ENCODE measurements at places on chromosomes 3 and 15.

DNA sequence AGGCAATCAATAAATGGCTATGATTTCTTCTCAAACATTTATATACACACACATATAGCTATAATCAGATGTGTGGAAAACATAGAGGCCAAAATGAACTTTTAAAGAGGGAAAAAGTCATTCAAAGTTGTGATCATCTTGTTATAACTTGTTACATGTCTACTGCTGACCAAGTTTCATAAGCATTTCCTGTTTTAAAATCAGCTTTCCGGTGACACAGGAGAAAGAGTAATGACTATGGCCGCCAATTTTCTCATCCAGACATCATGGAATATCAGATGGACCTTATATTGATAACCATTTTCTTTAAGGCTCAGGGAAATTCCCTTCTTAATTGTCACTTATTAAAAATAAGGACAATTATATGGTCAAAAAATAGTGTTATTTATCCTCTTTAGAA, 71.7 kb upstream of the AGTR1 start:
- no peak for DNase-seq

- no peak for DNase-seq
Observed at GRCh38 chr3:96986241-96986640, 171.8 kb downstream of the EPHA6 start.

- DNase-seq: no peak
Observed at GRCh38 chr3:160103397-160103796, 114.8 kb downstream of the IL12A start.

DNA sequence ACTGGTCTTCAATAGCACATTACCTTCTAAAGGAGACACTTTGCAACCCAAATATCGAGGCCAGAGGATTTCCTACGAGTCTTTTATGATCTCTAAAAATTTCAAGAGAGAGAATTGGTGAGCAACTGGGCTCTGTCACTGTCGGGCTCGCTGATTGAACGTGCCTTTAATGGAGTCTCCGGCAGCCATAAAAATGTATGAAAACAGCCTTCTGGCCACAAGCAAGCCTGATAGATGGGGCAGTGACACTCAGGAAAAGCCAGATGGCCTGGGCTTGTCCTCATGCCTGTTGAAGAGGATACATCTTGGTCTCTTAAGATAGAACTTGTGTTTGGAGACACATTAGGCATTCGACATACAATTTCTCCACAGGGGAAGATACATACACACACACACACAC, 419.5 kb upstream of the PROK2 start:
- DNase-seq: no peak

DNA sequence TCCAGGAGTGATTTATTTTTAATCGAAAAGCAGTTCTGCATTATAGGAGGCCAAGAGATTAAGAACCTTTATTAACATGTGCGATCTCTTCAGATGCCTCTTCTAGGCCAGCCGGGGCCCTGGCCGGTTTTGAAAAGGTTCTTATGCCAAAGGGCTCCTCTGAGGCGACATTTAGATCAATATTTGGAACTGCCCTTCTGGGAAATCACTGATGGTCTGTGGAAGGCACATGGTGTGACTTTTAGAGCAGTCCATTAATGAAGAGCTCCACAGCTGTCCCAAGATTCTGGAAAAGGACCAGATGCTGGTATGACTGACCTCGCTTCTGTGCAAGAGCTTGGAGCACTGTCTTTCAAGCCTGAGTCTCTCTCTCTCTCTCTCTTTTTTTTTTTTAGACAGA, 19.7 kb downstream of the MGLL start:
- no peak for DNase-seq

- no peak for DNase-seq
Observed at GRCh38 chr3:41418961-41419691, 219.8 kb downstream of the CTNNB1 start.

DNA sequence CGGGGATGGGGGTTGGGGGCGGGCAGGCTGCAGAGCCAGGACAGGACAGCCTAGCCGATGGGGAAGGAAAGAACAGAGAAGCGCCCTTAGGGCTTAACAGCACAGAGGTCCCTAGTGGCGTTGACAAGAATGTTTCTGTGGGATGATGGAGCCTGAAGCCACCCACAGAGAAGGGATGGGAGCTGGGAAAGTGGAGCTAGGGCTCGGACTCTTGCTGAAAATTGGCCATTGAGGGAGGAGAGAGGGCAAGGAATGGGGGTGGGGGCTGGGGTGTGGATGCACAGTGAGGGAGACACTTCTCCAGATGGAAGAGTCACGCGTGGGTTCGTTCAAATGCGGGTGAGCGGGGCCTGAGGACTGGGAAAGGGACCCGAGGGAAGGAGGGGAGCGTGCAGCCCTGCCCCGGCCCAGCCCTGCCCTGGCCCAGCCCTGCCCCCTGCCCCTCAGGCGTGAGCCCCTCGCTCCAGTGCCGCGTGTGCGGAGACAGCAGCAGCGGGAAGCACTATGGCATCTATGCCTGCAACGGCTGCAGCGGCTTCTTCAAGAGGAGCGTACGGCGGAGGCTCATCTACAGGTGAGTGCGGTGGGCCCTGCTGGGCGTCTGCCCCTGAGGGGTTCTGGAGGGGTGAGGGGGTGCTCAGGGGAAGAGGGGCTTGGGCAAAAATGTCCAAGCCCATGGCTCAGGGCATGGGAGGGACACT, 832 bp downstream of the NR2E3 start:
- no peak for DNase-seq

DNA sequence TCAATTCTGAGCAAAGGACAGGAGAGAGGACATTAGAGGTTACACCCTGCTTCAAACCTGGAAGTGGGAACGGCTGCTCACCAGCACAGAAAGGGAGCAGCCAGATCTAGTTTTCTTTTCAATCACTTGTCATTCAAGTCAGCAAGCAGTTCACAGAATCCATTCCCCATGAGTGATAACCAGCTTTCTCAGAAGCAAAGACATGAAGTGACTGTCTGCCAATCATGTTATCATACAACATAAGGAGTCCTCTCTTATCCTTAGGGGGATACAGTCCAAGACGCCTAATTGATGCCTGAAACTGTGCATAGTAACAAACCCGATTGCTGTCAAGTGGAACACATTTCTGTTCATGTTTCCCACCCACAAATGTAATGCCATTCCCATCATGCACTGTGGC, 54.7 kb downstream of the FAM98B start:
- no peak for DNase-seq

DNA sequence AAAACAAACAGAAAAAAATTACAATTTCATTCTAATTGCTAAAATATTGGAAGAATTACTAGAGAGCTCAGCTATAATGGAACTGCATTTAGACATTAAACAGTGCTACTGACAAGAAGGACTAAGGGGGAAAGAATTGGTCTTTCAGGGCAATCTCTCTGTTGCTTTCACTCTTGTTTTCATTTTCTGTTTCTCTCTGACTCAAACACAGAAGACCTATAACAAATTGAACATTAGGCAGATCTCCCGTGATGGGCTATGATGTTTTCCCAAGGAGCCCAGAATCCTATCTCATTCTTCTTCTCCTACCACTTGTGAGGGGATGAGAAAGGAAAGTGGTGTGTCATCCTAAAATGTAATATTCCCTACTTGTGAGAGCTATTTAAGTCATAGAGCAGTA, 358.0 kb upstream of the TGFBR2 start:
- no peak for DNase-seq

DNA sequence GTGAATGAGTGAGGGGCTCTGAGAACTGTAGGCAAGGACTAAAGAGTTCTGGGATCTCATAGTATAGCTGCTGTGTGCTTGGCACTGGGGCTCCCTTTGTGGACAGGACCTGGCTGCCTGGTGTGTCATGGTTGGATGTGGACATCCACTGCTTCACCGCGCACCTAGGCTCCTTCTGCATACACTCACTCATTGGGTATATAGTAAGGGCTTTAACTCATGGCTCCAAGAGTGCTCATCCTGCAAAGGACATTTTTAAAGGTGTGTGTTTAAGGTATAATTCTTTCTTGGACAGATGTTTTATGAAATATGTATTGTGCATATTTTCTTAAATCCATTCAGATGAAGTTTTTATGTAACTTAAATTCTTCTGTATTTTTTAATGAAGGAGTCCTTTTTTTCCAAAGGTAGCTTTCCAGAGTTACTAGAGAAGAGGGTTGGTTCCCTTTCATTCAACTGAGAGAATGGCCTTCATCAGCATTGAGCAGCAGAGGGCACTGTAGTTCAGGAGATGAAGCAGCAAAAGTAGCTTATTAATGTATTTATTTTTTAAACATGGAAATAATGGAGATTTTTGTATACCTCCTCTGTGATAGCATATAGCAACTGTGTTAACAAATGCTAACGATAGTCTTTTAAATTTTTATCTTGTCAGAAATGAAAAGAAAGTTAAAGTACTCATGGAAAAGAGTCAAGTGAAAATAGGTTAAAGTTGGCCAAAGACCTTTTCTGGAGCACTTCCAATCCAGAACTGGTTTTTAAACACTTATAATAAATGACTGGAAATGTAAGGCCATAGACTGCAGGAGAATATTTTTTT, 25.2 kb downstream of the OXNAD1 start:
- peak; percentile 23 for DNase-seq

- DNase-seq: no peak
Observed at GRCh38 chr3:48370333-48370713, 1.7 kb upstream of the FBXW12 start.

- DNase-seq: no peak
Observed at GRCh38 chr15:58699769-58700168, 49.7 kb downstream of the ADAM10 start.
